Activated CD4-positive, alpha-beta T cell treated with anti-CD3 and anti-CD28 coated beads, Interleukin-10, Interleukin-2, amounts not matched to agents 100 ng/mL and 50 ng/mL, durations not matched to agents 16 hours and 8 hours (primary cell): ENCODE measurements at places on chromosomes 12 and 14.
A peak's percentile ranks its signal among the peaks of the same experiment; 100 is the strongest.

- DNase-seq, result peak; percentile 59
Observed at GRCh38 chr12:12349711-12350665, at the start of gene MANSC1. Gene MANSC1 (minus strand): TSS chr12:12350242. CDS start chr12:12343314, 6,928 bp downstream.

- DNase-seq, result no peak
Observed at GRCh38 chr14:99514552-99515300, 33.5 kb downstream of the CCNK start.

DNA sequence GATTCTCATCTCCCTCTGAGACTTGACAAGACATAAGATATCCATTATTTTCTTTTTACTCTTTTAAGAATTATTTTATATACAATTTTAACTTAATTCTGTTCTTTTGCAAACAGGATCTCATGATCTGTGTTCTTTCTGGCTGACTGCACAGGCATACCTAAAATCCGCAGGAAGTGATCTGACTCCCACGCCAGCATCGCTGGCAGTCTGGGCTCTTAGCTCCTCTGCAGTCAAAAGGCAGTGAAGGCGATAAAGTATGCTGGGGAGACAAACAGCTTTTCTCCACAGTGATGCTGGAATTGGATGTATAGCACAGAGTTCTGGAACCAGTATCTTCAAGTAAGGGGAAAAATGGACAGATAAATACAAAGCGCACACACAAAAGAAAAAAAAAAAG, 52.4 kb downstream of the DICER1 start:
- DNase-seq, result no peak

DNA sequence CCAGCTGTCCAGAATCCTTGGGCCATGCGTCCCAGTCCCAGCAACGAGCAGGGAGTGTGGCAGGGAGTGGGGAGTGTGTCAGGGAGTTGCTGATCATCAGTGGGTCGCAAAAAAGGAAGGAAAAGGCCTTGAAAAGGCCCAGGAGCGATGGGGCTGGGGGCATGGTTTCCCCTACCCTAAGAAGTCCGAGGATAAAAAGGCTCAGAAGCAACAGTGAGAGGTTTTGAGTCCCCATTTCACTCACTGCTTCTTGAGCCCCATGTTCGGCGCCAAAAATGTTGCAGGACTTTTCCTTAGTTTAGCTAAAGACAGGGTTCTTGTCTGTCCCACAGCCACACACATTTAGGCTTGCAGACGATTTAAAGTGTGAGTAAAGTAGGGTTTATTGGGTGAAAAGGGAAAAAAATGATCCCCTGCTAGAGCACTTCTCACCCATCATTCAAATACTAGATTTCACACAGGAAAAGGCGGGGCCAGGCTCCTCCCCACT, 189.5 kb downstream of the KCNC2 start:
- DNase-seq, result no peak

DNA sequence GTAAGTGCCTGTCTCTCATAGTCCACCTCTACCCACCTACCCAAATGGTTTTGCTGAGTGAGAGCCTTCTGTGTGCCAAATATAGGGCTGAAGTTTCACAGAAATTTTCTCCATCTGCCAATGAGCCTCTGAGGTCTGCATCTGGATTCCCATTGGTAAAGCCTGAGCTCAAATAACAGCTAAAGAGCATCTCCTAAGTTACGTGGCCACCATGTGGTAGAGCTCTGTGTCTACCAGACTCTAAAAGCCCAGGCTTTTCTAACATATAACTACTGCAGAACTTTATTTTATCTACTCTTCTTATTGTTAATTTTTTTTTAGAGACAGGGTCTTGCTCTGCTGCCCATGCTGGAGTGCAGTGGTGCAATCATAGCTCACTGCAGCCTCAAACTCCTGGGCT, 16.0 kb downstream of the AMDHD1 start:
- DNase-seq, result no peak

DNA sequence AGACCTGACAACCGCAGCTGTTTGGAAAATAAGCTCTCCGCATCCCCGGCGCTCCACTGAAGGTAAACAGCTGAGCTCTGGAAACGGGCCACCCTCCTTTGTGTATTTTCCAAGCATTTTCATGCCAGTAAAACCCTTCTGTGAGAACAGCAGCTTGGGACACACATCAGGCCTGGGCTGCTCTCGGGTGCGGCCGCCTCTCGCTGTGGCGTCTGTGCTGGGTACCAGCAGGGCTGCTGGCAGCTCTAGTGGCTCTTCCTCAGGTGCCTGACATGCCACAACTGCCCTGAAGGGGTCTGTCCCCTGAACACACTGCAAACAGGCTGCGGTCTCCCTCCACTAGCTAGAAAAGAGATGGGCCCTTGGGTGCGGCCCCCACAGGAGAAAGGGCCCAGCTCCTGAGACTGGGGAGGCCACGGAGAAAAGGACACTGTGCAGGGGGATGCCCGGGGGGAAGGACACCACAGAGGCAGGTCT, 96.3 kb downstream of the ITPK1 start:
- DNase-seq, result no peak

- peak; percentile 58 for DNase-seq
Observed at GRCh38 chr14:81436296-81437138, 36.4 kb upstream of the STON2 start.

- DNase-seq, result no peak
Observed at GRCh38 chr12:120643574-120643973, 3.1 kb downstream of the CABP1 start.

DNA sequence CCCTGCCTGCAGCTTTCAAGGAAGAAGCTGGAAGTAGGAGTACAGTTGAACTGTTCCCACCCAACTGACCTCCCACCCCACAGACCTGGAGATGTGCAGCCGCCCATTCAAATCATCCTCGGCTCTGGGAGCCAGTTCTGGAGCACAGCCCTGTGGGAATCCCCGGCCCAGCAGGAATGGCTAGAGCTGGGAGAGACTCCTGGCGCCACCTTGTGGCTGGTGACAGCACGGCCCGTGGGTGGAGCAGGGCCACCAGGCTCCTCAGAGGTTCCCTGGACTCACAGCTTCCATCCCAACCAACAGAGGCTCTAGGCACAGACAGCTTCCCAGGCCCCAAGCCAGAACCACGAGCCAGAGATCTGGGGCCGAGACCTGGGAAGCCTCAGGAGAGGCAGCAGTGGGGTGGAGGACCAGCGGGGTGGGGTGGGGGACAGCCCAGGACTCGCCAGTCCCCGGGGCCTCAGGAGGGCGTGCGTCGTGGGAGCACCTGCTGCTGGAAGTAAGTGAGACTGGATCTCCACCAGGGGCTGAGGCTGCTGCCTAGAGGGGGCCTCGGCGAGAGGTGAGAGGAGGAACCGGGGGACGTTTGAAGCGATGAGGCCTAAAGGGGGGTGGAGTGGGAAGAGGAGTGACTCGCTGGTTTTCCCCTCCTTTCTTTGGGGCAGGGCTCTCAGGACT, 43.4 kb downstream of the RNF34 start:
- peak; percentile 68 for DNase-seq

- DNase-seq, result no peak
Observed at GRCh38 chr14:65434216-65434850, 21.8 kb downstream of the FUT8 start.

GRCh38 chr14:50542941-50543418, 10.6 kb upstream of the MAP4K5 start:
- DNase-seq, result peak; percentile 62
